ACHN (cell line): ENCODE measurements at places on chromosomes 16 and 17.
A peak's percentile ranks its signal among the peaks of the same experiment; 100 is the strongest.

DNA sequence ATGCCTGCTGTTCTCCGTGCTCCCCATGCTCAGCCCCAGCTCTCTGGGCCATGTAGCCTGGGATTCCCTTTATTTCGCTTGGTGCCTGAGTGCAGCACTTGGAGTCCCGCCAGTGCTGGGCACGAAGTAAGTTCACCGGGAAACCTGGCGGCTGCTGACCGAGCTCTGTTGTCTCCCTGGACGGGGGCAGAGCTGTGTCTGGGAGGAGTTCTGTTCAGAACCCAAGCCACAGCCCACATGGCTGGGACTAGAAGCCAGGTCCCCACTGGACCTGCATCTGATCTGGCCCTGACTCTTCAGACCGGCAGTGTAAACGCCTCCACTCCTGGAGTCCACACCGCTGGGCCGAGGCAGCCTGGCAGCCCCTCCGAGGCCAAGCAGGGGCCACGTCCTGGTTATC, 37.5 kb upstream of the CIBAR2 start:
- no peak for DNase-seq

DNA sequence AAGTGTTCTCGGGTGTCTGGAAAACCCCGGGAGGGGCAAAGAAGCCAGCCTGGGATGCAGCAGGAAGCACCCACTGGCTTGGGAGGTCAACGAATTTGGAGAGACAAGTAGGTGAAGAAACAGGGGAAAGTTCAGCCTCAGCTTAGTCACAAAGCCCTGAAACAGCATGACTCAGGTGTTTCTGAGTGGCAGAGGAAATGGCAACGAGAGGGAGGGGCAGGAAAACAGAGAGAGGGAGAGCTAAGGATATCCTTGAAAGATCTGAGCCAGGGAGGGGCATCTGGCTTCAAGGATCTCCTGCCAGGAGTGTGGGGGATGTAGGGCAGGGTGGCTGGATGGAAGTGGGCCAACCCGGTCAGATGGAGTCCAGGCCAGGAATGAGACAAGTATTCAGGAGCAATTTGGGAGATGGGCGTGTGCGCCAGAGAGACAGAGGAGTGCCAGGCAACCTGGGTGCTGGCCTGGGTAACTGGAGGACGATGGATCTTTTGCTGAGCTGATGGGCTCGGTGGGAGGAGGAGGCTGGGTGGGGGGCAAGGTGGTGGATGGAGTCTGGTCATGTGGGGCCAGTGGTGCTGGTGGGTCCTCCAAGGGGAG, 27.2 kb downstream of the ABCC3 start:
- peak; percentile 95 for DNase-seq

- DNase-seq, result peak; percentile 70
Observed at GRCh38 chr16:22206842-22207714, 1.0 kb downstream of the EEF2K start.

- DNase-seq, result peak; percentile 81
Observed at GRCh38 chr16:31868691-31869167, 4.9 kb upstream of the ZNF267 start.

DNA sequence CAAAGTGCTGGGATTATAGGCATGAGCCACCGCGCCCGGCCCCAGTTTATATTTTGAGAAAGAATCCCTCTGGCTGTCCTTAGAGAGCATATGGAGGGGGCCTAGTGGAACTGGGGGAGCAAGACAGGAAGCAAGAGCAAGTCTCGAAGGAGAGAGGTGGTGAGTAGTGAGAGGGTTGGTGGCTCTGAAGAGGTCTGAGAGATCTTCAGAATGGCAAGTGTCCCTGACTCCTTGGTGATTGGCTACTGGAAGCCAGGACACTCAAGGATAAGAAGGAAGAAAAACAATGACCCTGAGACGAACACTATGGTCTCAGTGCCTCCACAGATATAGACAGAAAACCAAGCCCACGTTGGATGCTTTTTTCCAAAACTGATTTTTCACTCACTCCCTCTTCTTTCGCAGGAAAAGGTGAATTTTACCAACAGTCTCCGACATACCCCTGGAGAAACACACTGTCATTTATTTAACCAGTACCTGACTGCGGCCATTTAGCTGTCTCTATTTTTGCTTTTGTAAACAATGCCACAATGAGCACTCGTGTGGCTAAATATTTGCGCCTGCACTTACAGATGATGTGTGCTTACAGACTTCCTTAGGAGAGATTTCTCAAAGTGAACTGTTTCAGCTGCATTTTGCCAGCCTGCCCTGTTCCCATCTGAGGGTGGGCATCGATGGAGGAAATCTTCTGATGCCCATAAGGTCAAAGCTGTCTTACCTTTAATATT, 15.9 kb upstream of the DOK4 start:
- DNase-seq, result no peak

GRCh38 chr17:27439342-27439741, 16.9 kb upstream of the KSR1 start:
- no peak for DNase-seq

DNA sequence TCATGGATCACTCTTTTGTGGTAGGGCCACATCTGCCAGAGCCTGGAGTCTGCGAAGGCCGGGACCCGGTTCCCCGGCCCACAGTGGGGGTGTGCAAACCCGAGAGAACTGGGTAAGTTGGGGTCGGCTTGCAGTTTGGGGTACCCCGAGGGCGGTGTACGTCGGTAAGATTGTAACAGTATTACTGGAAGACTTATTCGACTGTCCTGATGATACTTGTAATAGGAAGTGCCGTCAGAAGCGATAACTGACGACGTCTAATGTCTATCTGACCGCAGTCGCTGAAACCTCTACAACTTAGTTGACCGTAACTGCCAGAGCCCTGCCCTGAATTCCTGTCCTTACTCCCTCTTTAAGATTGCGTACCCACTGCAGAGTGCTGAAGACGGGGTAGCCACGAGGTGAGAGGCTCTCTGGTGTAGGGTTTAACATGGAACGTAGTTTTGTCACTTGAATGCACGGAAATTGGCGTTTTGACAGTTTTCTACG, 24.0 kb downstream of the TRPV2 start:
- DNase-seq, result peak; percentile 41

GRCh38 chr16:86992587-86992986, 324.6 kb downstream of the C16orf95 start:
- no peak for DNase-seq

GRCh38 chr16:57744642-57744903, 9.0 kb downstream of the KATNB1 start:
- DNase-seq, result no peak

DNA sequence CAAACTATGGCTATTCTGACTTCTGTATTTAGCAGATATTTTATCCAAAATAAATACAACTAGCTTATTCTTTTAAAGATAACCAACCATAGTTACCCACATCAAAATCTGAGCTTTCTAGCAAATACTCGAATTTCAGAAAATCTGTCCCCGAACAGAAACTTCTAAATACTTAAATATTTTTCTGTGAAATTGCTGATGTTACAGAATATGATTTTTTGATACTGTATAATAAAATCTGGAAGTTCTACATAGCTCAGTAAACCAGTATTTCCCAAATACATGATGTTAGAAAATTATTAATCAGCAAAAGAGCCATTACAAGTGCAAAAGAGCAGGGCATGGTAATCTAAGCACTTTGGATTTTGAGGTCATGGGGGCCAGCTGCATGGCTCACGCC, 114.9 kb downstream of the CDH8 start:
- DNase-seq, result no peak

DNA sequence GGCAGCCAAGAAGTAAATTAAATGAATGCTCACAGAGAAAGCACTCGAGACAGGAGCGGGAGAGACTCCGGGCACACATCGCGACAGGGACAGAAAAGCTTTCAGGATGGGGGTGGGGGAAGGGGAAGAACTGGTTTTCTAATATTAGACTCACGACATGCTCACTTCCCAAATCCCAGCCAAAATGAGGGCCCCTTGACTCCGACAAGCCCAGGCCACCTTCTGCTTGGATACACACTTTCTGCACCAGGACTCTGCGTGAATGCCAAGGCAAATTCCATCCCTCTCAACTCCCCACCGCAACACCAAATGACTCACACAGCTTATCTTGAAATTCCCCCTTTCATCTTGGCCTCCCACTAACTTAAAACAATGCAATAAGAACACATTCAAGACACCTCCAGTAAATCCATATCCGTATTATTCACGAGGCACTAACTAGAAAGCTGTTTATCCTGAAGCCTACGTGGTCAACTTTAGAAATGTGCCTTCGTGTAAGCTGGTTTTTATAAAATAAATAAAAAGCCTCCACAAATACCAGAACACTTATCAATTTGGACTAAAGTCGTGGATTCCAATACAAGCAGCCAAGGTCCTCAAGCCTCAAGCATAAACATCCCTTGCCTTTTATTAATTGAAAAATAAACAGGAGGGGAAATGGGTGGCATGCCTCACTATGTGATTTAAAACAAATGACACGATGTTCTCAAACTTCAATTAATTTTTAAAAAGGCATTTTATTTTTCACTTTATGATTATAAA, 46.1 kb downstream of the NXN start:
- peak; percentile 98 for DNase-seq

- peak; percentile 81 for DNase-seq
Observed at GRCh38 chr17:47862621-47863440, 11.9 kb upstream of the SP6 start.

DNA sequence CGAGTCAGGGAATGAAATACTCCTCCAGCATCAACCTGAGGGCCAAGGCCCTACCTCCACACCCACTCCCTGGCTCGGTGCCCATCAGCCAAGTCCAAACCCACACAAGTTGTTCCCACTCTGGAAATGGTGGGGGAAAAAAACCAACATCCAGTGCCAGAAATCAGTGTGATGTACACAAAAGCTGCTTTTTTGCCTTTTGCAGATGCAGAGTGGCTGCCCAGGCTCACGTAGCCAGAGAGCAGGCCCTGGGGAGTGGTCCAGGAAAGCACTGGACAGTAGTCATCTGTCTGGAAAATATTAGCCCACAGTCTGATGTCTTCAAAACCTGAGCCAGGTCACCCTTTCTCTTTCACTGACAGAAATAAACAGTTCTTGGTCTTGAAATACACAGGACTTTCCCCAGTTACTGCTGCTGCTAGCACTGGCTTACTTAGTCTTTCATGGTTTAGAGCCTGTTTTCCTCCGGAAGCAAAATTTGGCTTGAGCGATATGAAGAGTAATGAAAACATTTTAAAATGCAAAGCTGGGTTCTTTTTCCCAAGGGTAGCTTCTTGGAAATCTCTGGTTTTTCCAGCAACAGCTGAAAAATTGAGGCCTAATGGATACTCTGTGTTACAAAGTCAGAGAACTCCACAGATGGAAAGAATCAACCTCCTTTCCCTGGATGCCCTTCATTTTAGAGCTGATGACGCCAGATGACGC, 18.2 kb upstream of the NOS2 start:
- no peak for DNase-seq

- no peak for DNase-seq
Observed at GRCh38 chr17:59333836-59334235, 2.4 kb downstream of the YPEL2 start.

- no peak for DNase-seq
Observed at GRCh38 chr16:28085389-28086171, 22.1 kb upstream of the GSG1L start.

DNA sequence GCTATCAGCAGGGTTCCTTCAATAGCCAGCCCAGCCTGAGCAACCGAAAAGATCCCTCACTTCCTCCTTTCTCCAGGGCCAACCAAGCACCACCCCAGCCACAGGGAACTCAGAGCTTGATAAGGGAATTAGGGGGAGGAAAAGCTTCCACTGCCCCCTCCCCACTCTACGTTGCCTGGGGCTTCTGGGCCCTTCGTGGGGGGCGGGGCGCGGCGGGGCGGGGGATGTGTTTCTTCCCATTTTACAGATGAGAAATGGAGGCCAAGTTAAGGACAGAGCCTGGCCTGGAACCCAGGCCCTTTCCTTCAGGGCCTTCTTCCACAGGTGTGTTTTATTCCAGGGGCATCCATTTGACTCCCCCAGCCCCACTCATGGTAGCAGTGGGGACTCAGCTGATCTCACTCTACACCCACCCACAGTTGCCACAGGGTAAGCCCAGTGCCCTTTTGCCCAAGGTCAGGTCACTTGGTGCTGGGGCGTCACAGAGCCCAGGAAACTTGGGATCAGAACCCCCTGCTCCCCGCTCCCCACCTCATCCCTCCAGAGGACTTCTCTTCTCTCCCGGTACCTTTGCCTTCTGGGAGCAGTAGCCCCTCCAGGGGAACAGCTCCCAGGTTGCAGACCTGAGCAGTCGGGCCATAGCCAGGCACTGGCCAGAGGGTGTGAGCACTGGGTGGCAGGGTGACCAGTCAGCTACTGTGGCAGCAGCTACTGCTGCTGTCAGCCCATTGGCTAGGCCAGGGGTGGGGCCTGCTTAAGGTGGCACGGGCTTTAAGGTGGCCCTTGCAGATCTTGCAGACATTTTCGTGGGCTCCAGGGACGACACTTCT, at the start of gene LDHD:
Gene LDHD (minus strand): TSS at position 700 of the 830 bp plus-strand sequence. CDS start 60 bp downstream, at position 640.
- DNase-seq, result peak; percentile 64

GRCh38 chr17:42846594-42847280, 2.4 kb downstream of the AOC2 start:
- DNase-seq, result no peak

DNA sequence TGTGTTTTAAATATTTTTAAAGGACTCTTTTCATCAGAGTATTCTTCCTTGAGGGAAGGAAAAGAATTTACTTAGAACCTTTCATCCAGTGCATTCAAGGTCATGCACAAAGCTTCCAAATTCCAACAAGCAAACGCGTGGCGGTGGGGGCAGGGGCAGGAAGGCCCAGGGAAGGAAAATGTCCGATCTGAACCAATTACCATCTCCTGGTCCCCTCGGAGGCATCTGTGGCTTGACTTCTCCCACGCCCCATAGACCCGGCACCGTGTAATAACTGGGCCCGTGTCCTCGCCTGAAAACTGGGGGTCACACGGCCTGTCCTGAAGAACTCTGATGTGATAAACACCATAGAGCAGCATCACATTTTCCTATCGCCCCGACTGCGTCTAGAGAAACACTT, 18.3 kb downstream of the MEAK7 start:
- DNase-seq, result no peak

GRCh38 chr17:298791-299450, 53.7 kb downstream of the RPH3AL start:
- DNase-seq, result no peak

DNA sequence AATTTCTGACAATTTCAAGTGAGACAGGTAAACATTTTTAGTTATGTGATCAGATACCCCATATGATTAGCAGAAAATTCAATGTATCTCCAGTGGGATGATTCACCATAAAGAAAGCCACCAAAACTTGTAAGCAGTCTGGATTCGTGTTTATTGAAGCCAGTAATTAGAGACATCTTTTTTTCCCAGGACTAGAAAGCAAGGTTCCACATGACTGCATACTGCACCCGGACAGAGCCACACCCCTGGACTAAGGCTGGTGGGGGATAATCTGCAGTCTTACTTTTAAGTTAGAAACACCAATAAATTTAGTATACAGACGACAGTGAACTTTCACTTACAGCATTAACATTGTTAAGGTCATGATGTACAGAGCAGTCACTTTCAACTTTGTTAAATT, 24.2 kb upstream of the CMTM4 start:
- no peak for DNase-seq

DNA sequence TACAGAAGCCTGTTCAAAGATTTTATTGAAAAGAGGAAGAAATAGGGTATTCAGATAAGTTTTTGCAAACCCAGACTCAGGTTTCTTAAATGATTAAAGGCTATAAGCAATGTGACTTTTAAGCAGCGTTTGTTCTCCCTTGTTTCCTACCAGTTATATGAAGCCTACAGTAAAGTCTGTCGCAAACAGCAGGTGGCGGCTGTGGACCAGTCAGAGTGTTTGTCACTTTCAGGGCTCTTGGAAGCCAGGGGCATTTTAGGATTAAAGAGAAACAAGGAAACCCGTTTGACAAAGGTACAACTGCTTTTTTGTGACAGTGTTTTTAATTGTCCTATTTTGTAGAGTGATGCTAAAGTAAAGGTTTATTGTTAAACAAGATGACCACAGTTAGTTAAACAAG, 7.7 kb upstream of the RARA start:
- DNase-seq, result peak; percentile 33

- peak; percentile 42 for DNase-seq
Observed at GRCh38 chr16:52964290-52964689, 88.4 kb downstream of the CHD9NB start.
